ENCODE measurements at places on chromosomes 4 and X.

DNA sequence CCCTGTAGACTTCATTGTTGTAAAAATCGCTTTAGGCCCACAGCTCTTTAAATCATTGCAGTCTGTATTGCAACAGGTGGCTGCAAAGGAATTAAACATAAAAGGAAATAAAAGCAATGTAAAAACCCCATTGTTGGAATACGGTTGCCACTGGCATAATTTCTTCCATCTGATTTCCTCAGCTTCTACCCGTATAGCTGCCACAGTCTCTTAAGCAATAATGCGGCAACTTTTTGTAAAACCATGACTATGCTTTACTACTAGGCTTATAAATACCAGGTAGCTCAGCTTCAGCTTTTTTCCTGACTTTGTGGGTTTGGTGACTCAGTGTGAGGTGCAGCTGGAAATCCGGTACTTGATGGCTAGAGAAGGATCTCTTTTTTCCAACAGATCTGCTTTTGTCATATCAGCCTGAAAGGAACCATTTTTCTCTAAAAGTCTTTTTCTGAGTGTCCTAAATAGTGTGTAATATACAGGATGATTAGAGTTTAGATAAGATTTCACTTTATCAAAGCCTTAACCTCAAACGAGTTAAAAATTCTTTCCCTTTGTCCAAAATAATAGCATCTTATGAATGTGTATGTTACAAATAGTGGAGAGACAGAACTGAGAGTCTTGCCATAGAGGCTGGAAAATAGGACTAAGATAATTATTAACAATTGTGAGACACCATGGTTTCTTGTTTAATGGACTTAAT lies 268.0 kb downstream of the ADGRL3 start:
- DNase-seq: no peak

DNA sequence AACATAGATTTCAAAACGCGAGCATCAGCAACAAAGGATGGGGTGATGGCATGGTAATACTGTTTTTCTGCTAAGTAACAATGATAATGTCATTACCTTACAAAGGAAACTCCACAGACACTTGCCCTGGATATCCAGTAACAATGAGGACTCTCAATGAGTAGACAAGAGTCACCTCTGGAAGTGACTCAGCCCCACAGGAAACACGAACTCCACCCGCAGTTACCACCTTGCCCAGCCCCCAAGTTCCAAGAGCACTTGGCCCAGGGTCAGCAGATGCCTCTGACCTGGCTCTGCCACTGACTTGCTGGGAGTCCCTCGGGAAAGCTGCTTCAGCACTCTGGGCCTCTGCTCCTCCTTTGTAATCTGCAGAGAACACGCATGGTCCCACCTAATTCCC lies 110.3 kb upstream of the MAP3K15 start:
- DNase-seq: peak; percentile 13

DNA sequence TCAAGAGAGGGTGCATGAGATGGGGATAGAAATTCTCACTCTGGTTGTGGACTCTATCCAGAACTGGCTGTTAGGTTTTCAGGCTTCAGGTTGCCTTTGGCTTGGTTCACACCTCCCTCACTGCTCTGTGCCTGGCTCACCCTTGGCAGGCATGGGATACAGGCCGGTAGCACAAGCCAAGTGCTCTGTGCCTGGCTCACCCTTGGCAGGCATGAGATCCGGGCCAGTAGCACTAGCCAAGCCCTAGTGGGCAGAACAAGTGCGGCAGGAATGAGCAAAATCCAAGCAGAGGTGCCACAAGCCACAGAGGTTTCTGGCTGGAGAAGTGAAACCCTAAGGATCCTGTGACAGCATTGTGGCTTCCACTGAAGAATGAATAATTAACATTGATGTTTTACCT lies 1642.3 kb downstream of the C4orf33 start:
- DNase-seq: no peak

DNA sequence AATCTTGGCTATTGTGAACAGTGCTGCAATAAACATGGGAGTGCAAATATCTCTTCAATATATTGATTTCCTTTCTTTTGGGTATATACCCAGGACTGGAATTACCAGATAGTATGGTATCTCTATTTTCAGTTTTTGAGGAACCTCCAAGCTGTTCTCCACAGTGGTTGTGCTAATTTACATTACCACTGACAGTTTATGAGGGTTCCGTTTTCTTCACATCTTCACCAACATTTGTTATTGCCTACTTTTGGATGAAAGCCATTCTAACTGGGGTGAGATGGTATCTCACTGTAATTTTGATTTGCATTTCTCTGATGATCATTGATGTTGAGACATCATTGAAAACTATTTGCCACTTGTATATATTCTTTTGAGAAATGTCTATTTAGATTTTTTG lies 79.6 kb upstream of the ZNF827 start:
- DNase-seq: no peak

DNA sequence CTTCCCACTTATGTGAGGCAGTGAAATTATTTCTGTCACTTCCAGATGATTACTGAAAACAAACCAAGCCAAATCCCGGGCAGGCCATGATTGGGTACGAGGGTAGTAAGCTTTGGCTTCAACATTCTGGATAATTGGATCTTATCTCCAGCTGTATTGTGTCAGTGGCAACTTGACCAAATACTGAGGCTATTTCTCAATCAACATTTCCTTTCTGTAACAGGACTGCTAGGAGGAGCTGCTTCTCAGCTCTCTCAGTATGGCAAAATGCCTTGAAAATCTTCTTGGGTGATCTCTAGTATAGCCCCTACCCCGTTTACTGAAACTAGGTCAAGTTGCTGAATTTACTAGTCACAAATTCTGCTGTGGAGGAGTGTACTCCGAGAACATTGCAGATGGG lies 169.3 kb upstream of the FRMPD4 start:
- DNase-seq: no peak

- no peak for DNase-seq
Observed at GRCh38 chrX:6574762-6575161, 39.8 kb upstream of the VCX3A start.

DNA sequence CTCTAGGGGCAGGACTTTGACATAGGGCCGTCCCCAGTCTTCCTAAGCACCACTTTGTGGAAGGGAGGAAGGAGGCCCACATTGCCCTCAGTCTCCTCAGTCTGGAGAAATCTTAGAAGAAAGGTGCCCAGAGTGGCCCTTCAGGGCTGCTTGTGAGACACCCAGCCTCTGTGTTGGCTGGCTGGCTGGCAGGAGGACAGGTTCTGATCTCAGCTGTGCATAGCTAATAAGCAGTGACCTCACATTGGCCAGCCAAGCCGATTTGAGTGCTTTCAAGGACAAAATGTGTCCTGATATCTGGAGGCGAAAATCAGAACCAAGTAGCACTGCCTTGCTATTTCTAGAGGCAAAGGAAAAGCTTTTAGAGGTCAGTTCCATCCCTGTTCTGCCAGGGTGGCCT lies 211.5 kb downstream of the BCOR start:
- no peak for DNase-seq

GRCh38 chr4:112023402-112023950 lies 121.8 kb upstream of the FAM241A start:
- DNase-seq: no peak

- no peak for DNase-seq
Observed at GRCh38 chr4:77092975-77093374, 17.2 kb upstream of the CCNI start.

- no peak for DNase-seq
Observed at GRCh38 chr4:38752372-38752940, 30.3 kb downstream of the TLR10 start.

DNA sequence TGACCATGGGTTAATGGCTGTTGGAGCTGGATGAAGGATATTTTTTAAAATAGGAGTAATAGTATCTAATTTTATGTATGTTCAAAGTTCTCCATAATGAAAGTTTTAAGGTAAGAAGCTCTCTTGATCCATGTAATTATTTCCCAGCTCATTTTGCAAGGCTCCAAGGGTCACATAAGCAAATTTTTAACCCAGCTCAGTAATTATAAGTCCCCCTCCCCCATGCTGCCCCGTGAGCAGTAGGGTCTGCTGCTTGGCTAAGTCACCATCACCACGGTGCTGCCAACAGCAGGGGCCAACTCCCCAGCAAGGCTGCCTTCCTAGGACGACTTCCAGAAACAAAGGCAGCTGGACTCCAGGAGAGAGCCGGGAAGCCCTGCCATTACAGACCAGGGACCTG lies 340.0 kb downstream of the FBXW7 start:
- DNase-seq: no peak

GRCh38 chr4:137226221-137226620 lies 306.1 kb downstream of the PCDH18 start:
- no peak for DNase-seq

DNA sequence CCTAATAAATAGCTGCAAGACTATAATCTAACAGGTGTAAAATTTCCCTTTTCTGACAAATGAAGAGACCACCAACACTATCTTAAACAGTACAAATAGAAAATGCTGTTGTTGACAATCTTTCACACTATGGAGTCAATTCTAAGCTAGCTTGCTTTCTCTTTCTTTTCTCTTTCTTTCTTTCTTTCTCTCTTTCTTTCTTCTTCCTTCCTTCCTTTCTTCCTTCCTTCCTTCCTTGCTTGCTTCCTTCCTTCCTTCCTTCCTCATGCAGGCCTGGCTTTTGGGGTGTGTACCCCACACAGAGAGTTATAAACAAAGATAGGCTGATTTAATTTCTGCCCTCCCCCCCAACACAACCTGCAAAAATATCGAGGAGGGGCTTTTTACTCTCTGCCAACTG lies 8.1 kb upstream of the ARX start:
- DNase-seq: no peak

GRCh38 chr4:52408032-52408431 lies 251.1 kb downstream of the USP46 start:
- no peak for DNase-seq

GRCh38 chrX:9379697-9380551 lies 84.9 kb upstream of the TBL1X start:
- DNase-seq: no peak

- DNase-seq: peak; percentile 44
Observed at GRCh38 chr4:139530833-139531427, 25.1 kb downstream of the SETD7 start.

- no peak for DNase-seq
Observed at GRCh38 chr4:136329042-136329662, 1203.1 kb downstream of the PCDH18 start.

- no peak for DNase-seq
Observed at GRCh38 chr4:38671592-38671940, 7.6 kb downstream of the KLF3 start.

GRCh38 chr4:184649971-184650855 lies 675 bp downstream of the PRIMPOL start:
- DNase-seq: no peak

GRCh38 chr4:162707962-162708361 lies 458.7 kb downstream of the NAF1 start:
- no peak for DNase-seq

GRCh38 chr4:3239303-3239702 lies 9.7 kb upstream of the MSANTD1 start:
- no peak for DNase-seq

- no peak for DNase-seq
Observed at GRCh38 chr4:114466299-114466698, 132.3 kb upstream of the UGT8 start.

DNA sequence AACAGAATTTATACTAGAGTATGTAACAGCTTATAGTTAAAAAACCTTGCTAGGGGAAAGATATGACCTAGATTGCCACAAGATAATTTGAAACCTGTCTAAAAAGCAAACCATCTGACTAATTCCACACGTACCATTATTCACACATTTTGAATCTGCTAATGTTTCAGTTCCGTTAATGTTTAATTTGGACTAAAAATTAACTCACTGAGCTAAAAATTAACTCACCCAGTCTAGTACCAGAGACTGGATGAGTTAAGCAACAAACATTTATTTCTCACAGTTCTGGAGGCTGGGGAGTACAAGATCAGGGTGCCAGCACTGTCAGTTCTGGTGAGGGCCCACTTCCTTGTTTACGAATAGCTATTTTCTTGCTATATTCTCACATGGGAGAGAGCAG lies 231.5 kb upstream of the DIAPH2 start:
- no peak for DNase-seq

- peak; percentile 63 for DNase-seq
Observed at GRCh38 chrX:49053223-49054072, 5.4 kb upstream of the CCDC120 start.

DNA sequence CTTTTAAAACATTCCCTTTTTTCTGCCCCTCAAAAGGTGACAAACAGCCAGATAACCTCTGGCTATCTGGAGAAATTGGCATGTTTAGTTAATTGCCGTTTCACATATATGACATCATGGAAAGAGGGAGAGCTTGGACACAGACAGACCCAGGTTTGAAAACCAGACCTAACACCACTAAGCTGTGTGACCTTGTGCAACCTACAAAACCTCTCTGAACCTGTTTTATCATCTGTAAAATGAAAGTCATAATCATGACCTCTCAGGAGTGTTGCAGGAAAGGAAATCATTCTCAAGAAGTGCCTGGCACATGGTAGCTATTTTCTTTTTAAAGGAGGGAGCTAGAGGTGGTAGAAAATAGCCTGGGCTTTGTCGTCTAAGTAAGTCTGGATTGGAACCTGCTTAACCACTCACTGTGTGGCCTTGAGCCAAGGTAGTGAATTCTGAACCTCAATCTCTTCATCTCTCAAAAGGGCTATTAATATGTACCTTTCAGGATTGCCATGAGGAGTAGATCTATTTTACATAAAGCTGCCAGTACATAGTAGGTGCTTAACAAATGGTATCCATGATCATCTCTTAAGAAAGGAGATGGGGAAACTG lies 363.5 kb downstream of the BCOR start:
- no peak for DNase-seq

DNA sequence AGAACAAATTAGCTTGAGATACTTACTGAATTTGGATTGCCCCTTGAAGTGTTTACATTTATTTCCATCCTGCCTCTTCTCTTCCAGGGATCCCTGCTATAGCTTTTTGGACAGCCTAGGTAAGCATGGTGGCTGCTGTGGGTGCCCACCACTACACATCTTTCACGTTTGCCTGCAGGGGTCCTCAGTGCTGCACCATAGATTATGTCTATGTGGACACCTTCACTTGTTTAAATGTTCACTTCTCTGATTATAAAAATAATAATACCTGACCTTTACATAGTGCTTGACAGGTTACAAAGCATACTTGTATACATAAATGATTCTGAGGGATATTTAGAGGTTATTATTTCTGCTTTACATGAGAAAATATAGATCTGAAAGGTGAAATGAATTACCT lies 67.9 kb upstream of the SLC4A4 start:
- DNase-seq: peak; percentile 1

DNA sequence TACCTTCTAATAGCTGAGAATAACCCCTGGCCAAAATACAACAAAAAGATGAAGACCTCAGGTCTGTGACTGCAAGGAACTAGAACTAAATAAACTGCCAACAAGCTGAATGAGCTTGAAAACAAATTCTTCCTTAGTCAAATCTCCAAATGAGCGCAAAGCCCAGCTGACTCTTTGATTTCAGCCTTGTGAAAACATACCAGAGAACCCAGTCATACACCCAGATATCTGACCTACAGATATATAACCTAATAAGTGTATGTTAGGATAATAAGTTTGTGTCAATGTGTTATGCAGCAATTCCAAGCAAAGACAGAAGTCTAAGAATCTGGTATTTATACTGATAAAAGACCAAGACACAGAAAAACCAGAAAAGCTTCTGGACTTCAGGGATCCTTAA lies 38.0 kb upstream of the ADGRL3 start:
- no peak for DNase-seq
